PC-3 (cell line): ENCODE measurements at places on chromosomes 16 and 17. TPM values are rescaled to one million over a fixed set of nuclear protein-coding genes. Genes with fewer than 3 reads are reported as not detected.

GRCh38 chr17:35953720-35954119 lies 10.2 kb upstream of the LYZL6 start:
- H3K36me3 ChIP-seq, result no peaks in the 10 kb centered on the region
- H3K4me3 ChIP-seq, result no peak overlapping the region
- peaks cover 24% of the 10 kb centered on the region for H3K27me3 ChIP-seq
- no peak overlapping the region for H3K27ac ChIP-seq
- H3K4me1 ChIP-seq, result no peaks in the 10 kb centered on the region
- no peak for DNase-seq

- H3K27me3 ChIP-seq, result no peaks in the 10 kb centered on the region
- H3K36me3 ChIP-seq, result no peaks in the 10 kb centered on the region
- DNase-seq, result peak; percentile 35
- no peak overlapping the region for H3K4me3 ChIP-seq
- H3K4me1 ChIP-seq, result no peaks in the 10 kb centered on the region; the same call in 1 of the 2 replicates
Observed at GRCh38 chr16:67504031-67505021, 21.0 kb upstream of the AGRP start.

GRCh38 chr17:50928646-50929045 lies 62.5 kb upstream of the TOB1 start:
- H3K27me3 ChIP-seq, result no peaks in the 10 kb centered on the region
- H3K4me3 ChIP-seq, result no peak overlapping the region
- H3K27ac ChIP-seq, result no peak overlapping the region

- H3K4me1 ChIP-seq, result no peaks in the 10 kb centered on the region
- peaks cover 7% of the 10 kb centered on the region; the same call in 1 of the 2 replicates for H3K36me3 ChIP-seq
- no peak overlapping the region for H3K4me3 ChIP-seq
- no peak overlapping the region for H3K27ac ChIP-seq
Observed at GRCh38 chr16:23651943-23652468, 10.7 kb downstream of the DCTN5 start.

- no peaks in the 10 kb centered on the region for H3K36me3 ChIP-seq
- peaks cover 67% of the 10 kb centered on the region for H3K4me1 ChIP-seq
- DNase-seq, result no peak
- no peaks in the 10 kb centered on the region for H3K27me3 ChIP-seq
- peak overlapping the region; percentile 100 for H3K27ac ChIP-seq
Observed at GRCh38 chr17:40522250-40522960, 21.0 kb upstream of the TNS4 start.

DHRS7C gene
- total RNA-seq, result not detected in 2 replicates

DNA sequence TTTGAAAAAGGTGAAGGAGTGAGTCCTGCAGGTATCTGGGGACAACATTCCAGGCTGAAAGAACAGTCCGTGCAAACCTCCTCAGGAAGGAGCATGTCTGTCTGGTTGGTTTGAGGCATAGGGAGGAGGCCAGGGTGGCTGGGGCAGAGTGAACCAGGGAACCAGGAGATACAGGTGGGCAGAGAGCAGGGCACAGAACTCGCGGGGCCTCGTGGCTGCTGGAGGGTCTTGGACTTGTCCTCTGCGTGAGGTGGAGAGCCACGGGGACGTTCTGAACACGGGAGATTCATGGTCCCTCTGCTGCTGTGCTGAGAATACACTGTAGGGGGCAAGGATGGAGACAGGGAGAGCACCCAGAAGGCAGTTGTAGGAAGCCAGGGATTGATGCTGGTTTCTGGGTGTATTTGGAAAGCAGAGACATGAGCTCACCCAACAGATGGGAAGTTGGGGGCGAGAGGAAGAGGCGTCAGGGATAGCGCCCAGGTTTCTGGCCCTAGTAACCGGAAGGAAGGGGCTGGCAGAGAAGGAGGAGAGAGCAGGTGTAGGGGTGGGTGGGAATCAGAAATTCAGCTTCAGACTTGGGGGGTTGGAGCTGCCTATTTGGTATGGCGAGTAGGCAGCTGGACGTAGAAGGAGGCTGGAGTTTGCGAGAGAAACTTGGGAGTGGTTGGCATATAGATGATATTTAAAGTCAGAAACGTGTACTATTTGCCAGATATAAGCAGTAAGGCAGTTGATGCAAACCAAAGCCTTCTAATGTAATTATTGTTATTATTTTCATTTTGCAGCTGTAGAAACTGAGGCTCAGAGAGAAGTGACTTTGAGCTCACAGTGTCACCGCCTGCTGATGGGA lies at the start of gene CCL17:
Gene CCL17 (plus strand): TSS at position 803 of the 853 bp plus-strand sequence. CDS start 9,166 bp downstream, outside the sequence.
- H3K27me3 ChIP-seq, result no peaks in the 10 kb centered on the region
- H3K27ac ChIP-seq, result no peak within 1 kb of the TSS
- no peak for DNase-seq
- no peaks in the 10 kb centered on the region for H3K4me1 ChIP-seq
- H3K4me3 ChIP-seq, result no peak within 1 kb of the TSS

GRCh38 chr17:7034955-7035590 lies 742 bp upstream of the SLC16A13 start:
- no peak for DNase-seq
- no peaks in the 10 kb centered on the region for H3K27me3 ChIP-seq
- no peaks in the 10 kb centered on the region for H3K36me3 ChIP-seq
- peaks cover 12% of the 10 kb centered on the region for H3K4me1 ChIP-seq
- peak overlapping the region; percentile 84 for H3K4me3 ChIP-seq

GRCh38 chr17:49508061-49508865 lies 13.2 kb downstream of the NGFR start:
- H3K4me3 ChIP-seq, result peak overlapping the region; percentile 13
- no peak overlapping the region for H3K27ac ChIP-seq
- H3K36me3 ChIP-seq, result no peaks in the 10 kb centered on the region
- H3K4me1 ChIP-seq, result peaks cover 21% of the 10 kb centered on the region
- DNase-seq, result peak; percentile 98
- H3K27me3 ChIP-seq, result peaks cover 4% of the 10 kb centered on the region; the same call in 1 of the 2 replicates

FNDC8 gene
- not detected in 2 replicates for total RNA-seq

GRCh38 chr17:44749076-44749979 lies 9.5 kb upstream of the ADAM11 start:
- no peak overlapping the region for H3K4me3 ChIP-seq
- H3K4me1 ChIP-seq, result no peaks in the 10 kb centered on the region
- no peak overlapping the region for H3K27ac ChIP-seq
- no peaks in the 10 kb centered on the region for H3K27me3 ChIP-seq

CDH1 gene
- total RNA-seq, result 100 and 124 TPM in 2 replicates

GRCh38 chr17:7707446-7707845 lies 2.4 kb downstream of the EFNB3 start:
- no peaks in the 10 kb centered on the region for H3K4me1 ChIP-seq
- no peak overlapping the region for H3K27ac ChIP-seq
- H3K4me3 ChIP-seq, result no peak overlapping the region
- H3K36me3 ChIP-seq, result no peaks in the 10 kb centered on the region
- DNase-seq, result no peak

SLFN14 gene
- not detected in 2 replicates for total RNA-seq

MPP2 gene
- total RNA-seq, result 7.7 and 8.2 TPM in 2 replicates

- DNase-seq, result peak; percentile 64
- no peaks in the 10 kb centered on the region for H3K4me1 ChIP-seq
- H3K27me3 ChIP-seq, result peaks cover 13% of the 10 kb centered on the region; the same call in 1 of the 2 replicates
- H3K36me3 ChIP-seq, result no peaks in the 10 kb centered on the region
- H3K27ac ChIP-seq, result no peak overlapping the region
Observed at GRCh38 chr16:73956587-73957494, 339.8 kb upstream of the PSMD7 start.

GRCh38 chr16:57262841-57263540 lies 17.9 kb downstream of the ARL2BP start:
- no peak overlapping the region for H3K27ac ChIP-seq
- H3K4me3 ChIP-seq, result no peak overlapping the region
- no peaks in the 10 kb centered on the region for H3K27me3 ChIP-seq
- H3K4me1 ChIP-seq, result peaks cover 16% of the 10 kb centered on the region
- DNase-seq, result no peak

GRCh38 chr17:41647940-41648410 lies 23.6 kb upstream of the KRT17 start:
- H3K4me3 ChIP-seq, result peak overlapping the region; percentile 72
- DNase-seq, result peak; percentile 85
- H3K4me1 ChIP-seq, result peaks cover 6% of the 10 kb centered on the region
- no peaks in the 10 kb centered on the region for H3K27me3 ChIP-seq
- H3K27ac ChIP-seq, result peak overlapping the region; percentile 65
- no peaks in the 10 kb centered on the region for H3K36me3 ChIP-seq

JUP gene
- 132 and 168 TPM in 2 replicates for total RNA-seq

BCL6B gene
- 0.12 TPM in 1 of 2 replicates, not detected in the other for total RNA-seq

GRCh38 chr17:977166-977565 lies 2.4 kb downstream of the NXN start:
- peak overlapping the region; percentile 79 for H3K4me3 ChIP-seq
- no peaks in the 10 kb centered on the region for H3K36me3 ChIP-seq
- peaks cover 26% of the 10 kb centered on the region for H3K4me1 ChIP-seq

GRCh38 chr17:34420254-34420766 lies 57.3 kb upstream of the CCL1 start:
- DNase-seq, result peak; percentile 68
- H3K4me3 ChIP-seq, result no peak overlapping the region
- H3K27ac ChIP-seq, result no peak overlapping the region
- H3K27me3 ChIP-seq, result no peaks in the 10 kb centered on the region
- H3K36me3 ChIP-seq, result no peaks in the 10 kb centered on the region

GRCh38 chr16:21722771-21723455 lies 59.1 kb downstream of the OTOA start:
- no peaks in the 10 kb centered on the region for H3K36me3 ChIP-seq
- no peak overlapping the region for H3K4me3 ChIP-seq
- H3K4me1 ChIP-seq, result no peaks in the 10 kb centered on the region
- no peak overlapping the region for H3K27ac ChIP-seq
- DNase-seq, result no peak

DNA sequence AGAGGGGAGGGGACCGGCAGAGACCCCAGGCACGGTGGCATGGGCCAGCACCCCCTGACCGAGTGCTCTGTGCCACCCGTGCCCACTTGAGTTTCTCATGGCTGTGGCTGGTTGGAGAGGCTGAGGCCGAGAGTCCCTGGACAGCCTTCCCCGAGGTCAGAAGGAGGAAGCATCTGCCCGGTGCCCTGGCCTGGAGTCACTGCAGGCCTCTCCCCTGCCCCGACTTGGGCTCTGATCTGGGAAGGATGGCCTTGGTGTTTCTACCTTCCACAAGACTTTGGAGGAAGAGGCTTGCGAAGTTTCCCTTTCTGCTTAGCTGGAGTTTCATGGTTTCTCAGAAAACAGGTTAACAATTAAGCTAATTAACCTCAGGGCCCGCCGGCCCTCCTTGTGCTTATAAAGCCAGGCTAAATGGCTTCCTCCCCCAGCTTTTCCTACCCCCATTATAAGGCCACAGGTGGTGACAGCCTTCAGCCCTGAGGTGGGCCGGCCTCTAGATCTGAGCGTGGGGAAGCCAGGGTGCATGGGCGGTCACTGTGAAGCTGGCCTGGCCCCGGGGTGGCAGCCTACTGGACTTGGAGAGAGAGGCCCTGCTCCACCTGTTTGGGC lies 17.3 kb downstream of the LLGL2 start:
- no peaks in the 10 kb centered on the region for H3K4me1 ChIP-seq
- no peak for DNase-seq
- H3K27ac ChIP-seq, result no peak overlapping the region
- no peak overlapping the region for H3K4me3 ChIP-seq
- no peaks in the 10 kb centered on the region for H3K27me3 ChIP-seq

DNA sequence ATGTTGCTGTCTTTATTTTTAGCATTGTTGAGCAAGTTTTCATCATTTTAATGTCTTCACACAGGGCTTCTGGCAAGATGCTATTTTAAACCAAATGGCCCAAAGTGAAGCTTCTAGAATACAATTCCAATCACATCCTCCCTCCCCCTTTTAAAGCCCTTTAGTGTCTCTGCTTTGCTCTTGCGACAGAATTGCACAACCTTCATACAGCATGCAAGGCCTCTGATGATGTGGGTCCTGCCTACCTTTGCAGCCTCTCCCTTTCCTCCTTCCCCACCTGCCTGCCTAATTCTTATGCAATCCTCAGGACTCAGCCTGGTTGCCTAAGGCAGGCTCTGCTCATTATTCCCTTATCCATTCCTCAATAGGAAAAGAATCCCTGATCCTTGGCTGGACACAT lies 381.7 kb downstream of the SLC39A11 start:
- H3K27ac ChIP-seq, result peak overlapping the region; percentile 77
- no peaks in the 10 kb centered on the region for H3K27me3 ChIP-seq
- peak; percentile 40 for DNase-seq
- H3K4me3 ChIP-seq, result no peak overlapping the region
- peaks cover 43% of the 10 kb centered on the region for H3K4me1 ChIP-seq

GRCh38 chr17:41689497-41690299 lies 1.0 kb downstream of the EIF1 start:
- H3K36me3 ChIP-seq, result peaks cover 33% of the 10 kb centered on the region
- DNase-seq, result peak; percentile 43

P2RX5 gene
- total RNA-seq, result 13.0 and 19.3 TPM in 2 replicates

DNA sequence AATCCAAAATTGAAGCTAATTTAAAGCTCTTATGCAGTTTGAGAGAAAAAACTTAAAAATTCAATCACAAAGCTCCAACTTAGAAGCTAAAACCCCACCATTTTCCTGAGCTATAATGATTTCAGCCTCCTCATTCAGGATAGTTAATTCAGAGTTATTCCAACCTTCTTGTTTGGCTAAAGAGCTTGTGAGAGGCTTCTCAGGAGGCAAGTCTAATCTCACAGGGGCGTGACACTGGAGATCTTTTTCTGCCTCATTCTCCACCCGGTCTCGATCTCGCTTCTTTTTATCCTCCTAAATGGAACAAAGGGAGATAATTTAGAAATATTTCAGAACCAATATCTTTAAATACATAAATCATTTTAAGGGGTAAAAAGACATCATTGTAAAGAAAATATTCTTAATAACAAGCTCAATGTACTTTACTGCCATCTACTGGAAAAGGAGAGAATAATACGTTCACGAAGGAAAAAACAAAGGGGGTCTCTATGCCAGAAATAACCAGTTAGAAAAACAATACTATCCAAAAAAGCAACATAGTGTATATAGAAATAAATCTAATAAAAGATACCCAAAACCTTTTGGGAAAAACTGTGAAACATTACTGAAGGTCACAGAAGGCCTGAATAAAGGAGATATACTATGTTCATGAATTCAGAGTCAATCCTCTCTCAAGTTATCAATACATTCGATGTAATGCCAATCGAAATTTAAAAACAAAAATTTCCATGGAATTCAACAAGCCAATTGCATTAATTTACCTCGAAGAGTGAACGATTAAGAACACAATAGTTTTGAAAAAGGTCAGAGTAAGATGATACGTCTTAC lies 13.9 kb downstream of the BRD7 start:
- H3K27ac ChIP-seq, result no peak overlapping the region
- H3K27me3 ChIP-seq, result no peaks in the 10 kb centered on the region
- H3K4me1 ChIP-seq, result no peaks in the 10 kb centered on the region
- H3K4me3 ChIP-seq, result no peak overlapping the region
- peak; percentile 16 for DNase-seq

DNA sequence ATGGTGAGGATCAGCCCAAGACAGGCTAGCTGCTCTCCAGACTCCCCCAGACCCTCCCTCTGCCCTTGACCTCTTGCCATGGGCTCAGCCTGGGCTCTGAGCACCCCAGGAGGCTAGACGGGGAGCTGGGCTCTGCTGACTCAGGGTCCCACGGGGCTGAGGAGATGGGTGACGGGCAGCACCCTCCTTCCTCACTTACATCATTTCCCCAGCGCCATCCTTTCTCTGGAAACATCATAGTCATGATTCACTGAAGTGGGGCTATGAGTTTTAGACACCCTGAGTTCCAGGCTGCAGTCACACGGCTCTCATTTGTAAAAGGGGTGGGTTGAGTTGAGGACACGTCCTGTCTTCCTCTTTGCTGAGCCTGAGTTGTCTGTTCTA lies 3.0 kb upstream of the ITGAX start:
- no peaks in the 10 kb centered on the region; the same call in 1 of the 2 replicates for H3K27me3 ChIP-seq
- H3K36me3 ChIP-seq, result no peaks in the 10 kb centered on the region
- H3K4me1 ChIP-seq, result no peaks in the 10 kb centered on the region
- no peak for DNase-seq
